ENCODE measurements at places on chromosomes 12 and 14.
A peak's percentile ranks its signal among the peaks of the same experiment; 100 is the strongest.

DNA sequence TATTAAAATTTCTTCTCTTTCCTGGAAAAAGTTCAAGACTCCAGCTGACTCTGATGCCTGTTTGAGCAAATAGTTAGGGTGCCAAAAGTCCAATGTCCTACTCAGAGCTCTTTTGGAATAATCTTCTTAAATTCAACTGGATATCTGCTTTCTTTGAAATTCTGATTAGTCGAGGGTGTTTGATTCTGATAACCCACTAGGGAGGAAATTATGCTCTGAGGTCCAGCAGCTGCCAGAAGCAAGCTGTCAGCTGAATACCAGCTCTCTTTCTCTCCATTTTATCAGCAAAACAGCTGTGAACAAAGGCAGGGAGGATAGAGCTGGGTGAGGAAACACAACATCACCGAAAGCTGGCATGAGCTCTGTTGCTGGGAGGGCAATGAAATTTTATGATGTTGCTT, 141.5 kb downstream of the CAND1 start:
- no peak for DNase-seq

DNA sequence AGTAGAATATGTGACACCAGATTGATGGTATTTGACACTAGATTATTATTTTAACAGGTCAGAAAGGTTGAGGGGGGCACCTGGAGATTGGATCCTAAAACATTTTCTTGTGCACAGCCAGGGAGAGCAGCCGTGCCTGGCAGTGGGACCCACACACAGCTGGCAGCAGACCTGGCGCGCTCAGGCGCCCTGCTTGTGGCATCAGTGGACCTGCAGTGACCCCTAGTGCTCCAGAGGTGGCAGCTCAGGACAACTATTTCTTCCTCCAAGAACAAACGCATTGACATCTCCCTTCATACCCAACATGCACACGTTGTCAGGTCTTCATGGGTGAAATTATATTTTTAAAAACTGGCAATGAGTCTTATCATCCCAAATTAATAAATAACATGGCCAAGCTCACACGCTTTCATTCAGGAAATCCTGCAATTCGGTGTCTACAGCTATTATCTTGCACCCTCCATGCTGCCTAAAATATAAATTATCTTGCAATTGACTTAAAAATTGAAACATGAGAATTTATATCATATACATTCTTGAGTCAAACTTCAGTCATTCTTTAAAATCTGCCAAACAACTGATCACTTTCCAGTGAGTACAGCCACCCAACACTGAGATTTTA, 7.7 kb upstream of the TMEM132D start:
- DNase-seq, result peak; percentile 43

GRCh38 chr12:132592282-132592970, 18.0 kb downstream of the LRCOL1 start:
- no peak for DNase-seq

DNA sequence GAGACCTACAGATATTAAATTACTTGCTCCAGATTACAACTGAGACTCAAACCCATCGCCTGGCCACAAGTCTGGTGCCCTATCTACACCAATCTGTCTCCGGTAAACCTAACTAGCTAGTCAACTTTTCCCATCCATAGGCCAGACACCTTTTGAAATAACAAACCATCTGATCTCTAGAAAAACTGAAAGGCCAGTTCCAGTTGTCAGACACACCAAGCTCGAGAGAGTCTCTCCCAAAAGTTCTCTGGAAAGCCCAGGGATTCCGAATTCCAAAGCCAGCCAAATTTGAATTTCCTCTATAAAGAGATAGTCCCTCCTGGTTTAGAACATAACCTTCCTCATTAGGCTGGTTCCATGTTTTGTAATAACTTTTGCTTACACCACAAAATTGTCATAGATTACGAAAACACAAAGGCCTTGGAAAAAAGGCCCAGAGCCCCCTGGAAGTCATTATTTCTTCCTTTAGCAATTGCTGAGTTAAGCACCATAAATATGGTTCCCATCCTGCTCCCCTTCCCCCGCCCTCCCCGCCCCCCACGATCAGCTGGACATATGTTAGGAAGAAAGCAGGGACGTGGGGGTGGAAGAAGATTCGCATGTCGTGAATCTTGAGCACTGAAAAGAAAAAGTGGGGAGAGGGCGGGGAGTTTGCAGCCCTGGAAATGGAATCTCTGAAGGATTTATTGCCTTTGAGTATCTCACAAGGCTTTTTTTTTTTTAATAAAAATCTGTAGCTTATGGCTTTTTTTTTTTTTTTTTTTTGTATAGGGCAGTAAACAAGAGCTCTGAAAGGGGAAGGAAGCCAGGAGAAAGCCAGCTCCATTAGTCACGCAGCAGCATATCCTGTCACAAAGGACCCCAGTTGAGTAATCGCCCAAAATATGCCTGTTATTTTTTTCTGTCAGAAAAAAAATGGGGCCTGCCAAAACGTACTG, 110.4 kb downstream of the ZFP36L1 start:
- DNase-seq, result no peak

DNA sequence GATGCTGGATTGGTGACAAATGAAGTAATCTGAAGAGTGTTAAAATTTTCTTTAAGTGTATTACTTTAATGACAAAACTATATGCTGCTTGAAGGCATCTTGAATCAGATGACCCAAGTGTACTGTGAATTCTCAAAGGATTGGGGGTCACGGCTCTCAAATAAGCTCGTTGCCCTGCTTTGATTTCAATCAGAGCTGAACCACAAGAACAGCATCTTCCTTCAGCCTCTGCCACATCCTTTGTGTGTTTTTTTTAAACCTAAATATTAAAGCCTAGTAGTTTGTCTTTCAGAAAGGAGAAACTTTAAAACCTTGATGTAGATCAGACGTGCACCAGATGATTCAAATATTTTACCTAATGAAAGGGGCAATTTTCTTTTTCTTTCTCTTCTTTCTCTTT, 11.7 kb downstream of the ELK3 start:
- no peak for DNase-seq

- DNase-seq, result no peak
These were observed 21.6 kb upstream of the BLTP3B start for GRCh38 chr12:100164153-100164704.

- DNase-seq, result no peak
These were observed 58.5 kb upstream of the OSBPL8 start for GRCh38 chr12:76618031-76618430.

- DNase-seq, result no peak
These were observed 61.2 kb upstream of the STXBP6 start for GRCh38 chr14:25111061-25111601.

GRCh38 chr12:5967645-5968415, 22.8 kb upstream of the ANO2 start:
- DNase-seq, result no peak
